NCI-H2029 treated with DMSO at 0.1 percent for 48 hours (cell line): ENCODE measurements at places on chromosomes 5 and 9.

GRCh38 chr9:6630502-6631206 is 14.9 kb downstream of the GLDC start:
- no peak for DNase-seq

DNA sequence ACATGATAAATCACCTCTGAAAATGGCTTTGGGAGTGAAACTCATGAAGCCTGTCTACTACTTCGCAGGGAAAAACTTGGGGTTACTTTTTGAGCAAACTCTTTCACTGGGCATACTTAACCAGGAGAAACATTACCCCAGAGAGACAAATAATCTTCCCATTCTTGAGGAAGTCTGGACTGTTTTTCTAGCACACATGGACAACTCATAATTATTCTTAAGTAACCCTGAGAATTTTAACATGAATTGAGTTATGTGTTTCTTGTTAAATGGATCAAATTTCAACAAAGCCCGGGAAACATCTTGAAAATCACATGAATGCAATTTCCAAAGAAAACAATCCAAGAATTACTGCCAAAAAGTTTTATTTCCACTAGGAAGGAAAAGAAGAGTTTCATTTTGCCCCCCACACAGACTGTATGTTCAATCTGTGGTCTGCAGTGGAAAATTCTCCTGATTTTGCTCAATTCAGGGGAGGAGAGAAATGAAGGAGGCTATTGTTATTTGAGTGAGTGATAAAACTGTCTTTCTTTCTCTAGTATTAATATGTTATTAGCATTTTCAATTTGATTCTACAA is 564.8 kb upstream of the CLINT1 start:
- DNase-seq, result no peak

GRCh38 chr5:123180676-123181393 is 91.8 kb downstream of the PRDM6 start:
- no peak for DNase-seq

- no peak for DNase-seq
Observed at GRCh38 chr5:90876366-90876765, 317.8 kb downstream of the ADGRV1 start.

DNA sequence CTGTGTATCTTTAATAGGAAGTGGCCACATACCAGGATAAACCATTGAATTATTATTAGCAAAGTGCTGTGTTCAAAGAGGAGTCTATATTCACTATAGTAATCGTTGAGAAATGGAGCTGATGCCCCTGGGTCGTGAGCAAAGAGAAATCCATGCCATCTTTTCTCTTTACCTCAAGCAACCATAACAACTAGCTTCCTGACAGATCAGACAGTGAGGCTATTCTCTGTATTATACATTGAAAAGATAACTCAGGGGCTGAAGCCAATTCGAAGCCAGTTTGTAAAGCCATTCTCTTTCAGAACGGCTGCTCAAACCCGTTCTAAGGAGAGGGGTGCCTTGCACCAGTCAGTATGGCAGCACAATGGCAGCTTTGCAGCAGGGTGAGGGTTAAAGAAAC is 680.6 kb downstream of the SEMA5A start:
- DNase-seq, result no peak

- no peak for DNase-seq
Observed at GRCh38 chr5:96699186-96699820, 37.1 kb downstream of the CAST start.

DNA sequence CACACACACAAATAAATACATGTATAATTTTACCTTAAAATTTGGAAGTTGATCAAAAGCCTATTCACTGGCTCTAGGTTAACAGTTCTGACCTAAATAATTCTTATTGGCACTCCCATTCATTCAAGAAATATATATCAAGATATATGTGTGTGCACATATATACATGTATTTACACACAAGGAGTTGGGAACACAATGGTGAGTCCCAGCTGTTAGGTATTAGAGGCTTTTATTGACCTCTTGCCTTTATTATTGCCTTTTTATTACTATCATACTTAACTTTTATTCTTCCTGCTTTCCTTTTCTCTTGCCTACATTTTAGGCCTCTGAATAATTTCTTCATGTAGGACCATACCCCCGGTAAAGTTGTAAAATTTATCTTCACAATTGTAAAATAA is 25.0 kb downstream of the CCDC152 start:
- no peak for DNase-seq
